ENCODE measurements at places on chromosomes 11 and 22. TPM values are rescaled to one million over a fixed set of nuclear protein-coding genes. Genes with fewer than 3 reads are reported as not detected.

Gene H19
- total RNA-seq, result 217 TPM

Gene SYT8
- total RNA-seq, result not detected

Gene TPBGL
- total RNA-seq, result under 0.01 TPM

Gene ABCC8
- total RNA-seq, result not detected

Gene CBL
- 8.3 TPM for total RNA-seq

Gene NLRP6
- not detected for total RNA-seq

Gene CATSPERZ
- 0.49 TPM for total RNA-seq

Gene MS4A2
- total RNA-seq, result not detected

Gene TBX10
- not detected for total RNA-seq

Gene RIMBP3B
- not detected for total RNA-seq

Gene OR10AG1
- total RNA-seq, result not detected

Gene LGR4
- total RNA-seq, result 6.0 TPM

Gene LINC01488
- not detected for total RNA-seq

Gene OR4C16
- not detected for total RNA-seq

Gene CARD18
- not detected for total RNA-seq

Gene RAPSN
- 0.32 TPM for total RNA-seq

Gene DMC1
- 1.5 TPM for total RNA-seq

Gene MUC6
- not detected for total RNA-seq

Gene MIAT
- total RNA-seq, result 0.16 TPM

Gene SLC6A5
- total RNA-seq, result not detected

Gene MUC2
- total RNA-seq, result not detected

Gene SLN
- not detected for total RNA-seq

Gene MYRF
- total RNA-seq, result 1.0 TPM

Gene TRIM49
- not detected for total RNA-seq

Gene TMEM223
- total RNA-seq, result 11.5 TPM

Gene SLC22A6
- total RNA-seq, result not detected

Gene OR8H3
- not detected for total RNA-seq

Gene FAM227A
- total RNA-seq, result 0.16 TPM

Gene FAM118B
- total RNA-seq, result 15.7 TPM

Gene MS4A12
- not detected for total RNA-seq

Gene MMP8
- total RNA-seq, result not detected

Gene CWF19L2
- 8.9 TPM for total RNA-seq

Gene RIC8A
- 144 TPM for total RNA-seq

Gene KRTAP5-2
- total RNA-seq, result not detected

Gene RASD2
- not detected for total RNA-seq

Gene ARHGAP20
- total RNA-seq, result 0.16 TPM

Gene PRODH
- total RNA-seq, result not detected

Gene NLRP10
- total RNA-seq, result 0.06 TPM

Gene NCAM1
- 0.65 TPM for total RNA-seq

Gene SAAL1
- 15.3 TPM for total RNA-seq

Gene MN1
- total RNA-seq, result 0.32 TPM

Gene PATE4
- total RNA-seq, result under 0.01 TPM

Gene DPP3
- total RNA-seq, result 52.9 TPM

Gene OR8G5
- not detected for total RNA-seq

Gene BATF2
- total RNA-seq, result 0.32 TPM

Gene HBE1
- not detected for total RNA-seq

Gene GTSE1
- total RNA-seq, result 10.0 TPM

Gene SHISAL1
- under 0.01 TPM for total RNA-seq

Gene ADAMTS8
- total RNA-seq, result not detected

Gene DRICH1
- total RNA-seq, result not detected

Gene MLC1
- under 0.01 TPM for total RNA-seq

Gene ST14
- not detected for total RNA-seq

Gene LRRN4CL
- under 0.01 TPM for total RNA-seq

Gene CCDC15
- 3.8 TPM for total RNA-seq

Gene BEST1
- not detected for total RNA-seq

Gene LUZP2
- under 0.01 TPM for total RNA-seq

Gene FGF19
- total RNA-seq, result not detected
